ENCODE measurements at places on chromosomes 7 and 10.

GRCh38 chr10:1297566-1298301 lies 241.5 kb downstream of the WDR37 start:
- DNase-seq: no peak

DNA sequence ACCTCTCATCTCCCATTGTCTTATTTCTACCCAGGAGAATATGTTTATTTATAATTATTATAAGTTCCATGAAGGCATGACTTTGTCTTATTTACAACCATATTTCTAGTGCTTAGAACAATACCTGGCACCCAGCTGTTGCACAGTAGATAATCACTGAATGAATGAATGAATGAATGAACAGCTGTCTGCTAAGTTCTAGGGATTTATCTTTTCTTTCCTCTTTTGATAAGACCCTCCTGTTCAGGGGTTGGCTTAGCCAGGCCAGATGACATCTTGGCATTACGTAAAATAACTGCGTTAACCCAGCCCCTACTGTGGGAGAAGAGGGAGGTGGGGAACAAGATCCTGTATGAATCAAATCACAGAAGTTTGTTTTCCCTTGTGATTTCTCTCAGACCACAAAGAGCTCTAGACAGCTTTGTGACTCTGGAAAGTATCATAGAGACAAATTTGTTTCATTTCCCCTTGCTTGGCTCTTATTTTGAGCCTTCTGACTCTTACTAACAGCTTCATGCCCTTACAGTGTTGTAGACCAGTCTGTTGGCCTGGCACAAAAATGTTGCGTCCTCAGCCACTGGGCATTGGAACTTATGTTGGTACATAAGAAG lies 8.4 kb downstream of the ZNF862 start:
- no peak for DNase-seq

- DNase-seq: no peak
These were observed 49.3 kb upstream of the INPP5A start for GRCh38 chr10:132488231-132488821.

GRCh38 chr7:1725766-1726630 lies 55.9 kb downstream of the ELFN1 start:
- no peak for DNase-seq

GRCh38 chr7:90421651-90422050 lies 18.4 kb downstream of the CLDN12 start:
- no peak for DNase-seq

DNA sequence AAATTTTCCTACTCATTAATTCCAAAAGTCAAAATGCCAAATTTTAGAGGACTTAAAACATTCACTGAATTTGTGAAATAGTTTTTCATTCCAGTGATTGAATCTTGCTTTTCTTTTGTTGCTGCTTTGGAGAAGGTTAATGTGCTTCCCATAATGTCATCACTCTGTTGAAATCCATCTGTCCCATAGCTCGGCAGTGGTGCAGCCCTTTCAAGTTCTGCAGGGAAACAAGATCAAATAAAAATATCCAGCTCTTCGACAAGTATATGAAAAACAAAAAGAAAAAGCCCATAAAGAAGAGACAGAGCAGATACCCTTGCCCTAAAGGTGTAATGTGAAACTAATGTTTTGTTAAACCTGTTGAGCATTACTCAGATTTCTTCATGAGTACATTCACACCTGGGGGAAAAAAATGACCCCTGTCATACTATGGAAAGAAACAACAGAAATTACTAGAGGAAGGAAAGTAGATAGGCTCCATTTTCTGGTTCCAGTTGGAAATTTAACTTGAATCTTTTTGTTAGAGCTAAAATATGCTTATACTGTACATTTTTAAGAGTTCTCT lies 35.1 kb downstream of the AGR3 start:
- no peak for DNase-seq

GRCh38 chr7:52936750-52937149 lies 98.7 kb upstream of the POM121L12 start:
- DNase-seq: no peak

DNA sequence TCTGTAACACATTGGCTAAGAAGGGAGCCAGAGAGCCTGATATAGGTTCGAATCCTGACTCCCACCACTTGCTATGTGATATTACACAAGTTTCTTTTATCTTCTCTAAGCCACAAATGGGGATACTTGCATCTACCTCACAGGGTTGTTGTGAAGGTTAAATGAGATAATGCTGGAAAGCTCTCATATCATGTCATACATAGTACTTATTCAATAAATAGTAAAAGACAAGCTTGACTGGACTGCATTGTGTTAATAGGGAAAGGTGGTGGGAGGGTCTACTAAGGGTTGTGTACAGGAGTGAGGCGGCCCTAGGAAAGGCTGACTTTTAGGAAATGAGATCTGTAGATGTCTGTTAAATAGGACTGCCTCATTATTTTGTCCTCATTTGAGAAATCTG lies 35.8 kb upstream of the DNMBP start:
- DNase-seq: no peak

DNA sequence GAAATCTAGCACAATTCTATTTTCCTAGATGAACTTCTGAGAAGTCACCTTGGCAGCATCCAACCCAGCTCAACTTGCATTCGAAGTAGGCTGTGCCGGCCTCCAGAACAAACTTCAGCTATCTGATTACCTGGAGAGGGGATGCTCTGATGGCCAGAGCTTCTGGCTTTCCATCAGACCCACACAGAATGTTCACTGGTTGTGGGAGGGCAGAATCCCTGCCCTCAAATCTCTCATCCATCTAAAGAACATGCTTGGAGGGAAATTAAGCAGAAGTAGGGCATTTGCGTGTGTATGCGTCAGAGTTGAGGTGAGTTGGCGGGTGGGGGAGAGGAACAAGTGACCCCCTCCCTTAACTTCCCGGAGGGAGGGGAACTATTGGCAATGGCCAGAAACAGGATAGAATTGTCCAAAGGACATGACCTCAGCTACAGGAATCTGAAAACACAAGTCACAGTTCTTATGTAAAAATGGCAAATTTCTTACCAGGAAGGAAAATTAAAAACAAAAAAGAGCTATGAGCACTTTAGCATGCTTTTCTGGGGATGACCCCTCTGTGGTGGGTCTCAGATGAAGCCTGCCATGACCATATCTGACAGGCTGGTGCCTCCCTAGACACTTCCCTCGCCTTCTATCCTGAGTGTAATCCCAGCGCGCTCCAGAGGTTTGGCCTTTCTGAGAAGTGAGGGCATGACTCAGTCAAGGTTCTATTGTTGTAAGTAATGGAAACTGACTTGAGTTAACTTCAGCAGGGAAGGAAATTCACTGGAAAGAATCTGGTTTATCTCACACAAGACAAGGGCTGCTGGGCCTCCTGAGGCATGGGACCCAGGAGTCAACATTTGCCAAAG lies 278.8 kb downstream of the RPS24 start:
- no peak for DNase-seq

Measured in urothelium cell line (cell line).